ENCODE measurements at places on chromosomes 3 and 15.
A peak's percentile ranks its signal among the peaks of the same experiment; 100 is the strongest.

GRCh38 chr3:72060447-72061034 lies 275.6 kb upstream of the PROK2 start:
- no peak for DNase-seq

GRCh38 chr3:116969135-116969534 lies 259.6 kb downstream of the TUSC7 start:
- DNase-seq, result no peak

GRCh38 chr3:52026041-52026440 lies 30.3 kb downstream of the DUSP7 start:
- no peak for DNase-seq

- no peak for DNase-seq
These were observed 19.8 kb downstream of the TNFAIP8L3 start for GRCh38 chr15:51074926-51075325.

DNA sequence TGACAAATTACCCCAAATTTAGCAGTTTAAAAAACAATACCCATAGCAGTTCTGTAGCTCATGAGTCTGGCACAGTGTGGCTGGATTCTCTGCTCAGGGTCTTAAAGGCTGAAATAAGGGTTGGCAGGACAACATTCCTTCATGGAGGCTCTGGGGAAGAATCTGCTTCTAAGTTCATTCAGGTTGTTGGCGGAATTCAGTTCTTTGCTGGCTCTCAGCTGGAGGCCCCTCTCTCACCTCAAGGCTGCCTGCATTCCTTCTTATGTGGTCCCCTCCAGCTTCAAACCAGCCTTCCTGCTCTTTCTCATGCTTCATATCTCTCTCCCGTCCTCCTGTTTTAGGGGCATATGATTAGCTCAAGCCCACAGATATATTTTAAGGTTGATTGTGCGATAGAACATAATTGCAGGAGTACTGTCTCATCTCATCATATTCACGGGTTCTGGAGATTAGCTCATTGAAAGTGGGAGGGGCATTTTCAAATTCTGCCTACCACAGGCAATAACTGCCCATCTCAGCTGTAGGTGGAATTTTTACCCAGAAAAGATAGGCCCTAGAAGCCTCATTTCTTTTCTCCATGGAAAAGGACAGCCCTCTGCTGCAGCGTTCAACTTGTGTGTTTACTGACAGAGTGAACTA lies 5.6 kb upstream of the ZBTB47 start:
- DNase-seq, result no peak

GRCh38 chr3:134956395-134956794 lies 161.3 kb downstream of the EPHB1 start:
- DNase-seq, result no peak

GRCh38 chr3:65659396-65659795 lies 379.3 kb downstream of the MAGI1 start:
- DNase-seq, result no peak

DNA sequence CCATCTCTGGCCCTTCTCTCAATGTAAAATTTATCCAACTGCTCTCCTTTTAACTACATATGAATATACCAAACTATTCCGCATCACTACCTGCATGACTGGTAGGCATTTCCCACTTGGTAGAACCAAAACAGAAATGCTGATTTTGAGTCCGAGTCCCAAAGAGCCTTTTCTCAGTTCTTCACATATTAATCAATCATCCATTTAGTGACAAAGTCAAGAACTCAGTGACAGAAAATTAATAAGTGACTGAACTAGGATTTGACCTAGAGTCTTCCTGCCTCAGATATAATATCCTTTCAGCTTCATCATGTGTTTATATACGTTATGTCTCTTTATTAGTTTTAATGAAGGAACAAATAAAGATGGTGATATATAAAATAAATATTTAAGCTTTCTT lies 700.6 kb upstream of the GOLIM4 start:
- no peak for DNase-seq

GRCh38 chr15:26449291-26449690 lies 323.6 kb downstream of the GABRB3 start:
- DNase-seq, result no peak

DNA sequence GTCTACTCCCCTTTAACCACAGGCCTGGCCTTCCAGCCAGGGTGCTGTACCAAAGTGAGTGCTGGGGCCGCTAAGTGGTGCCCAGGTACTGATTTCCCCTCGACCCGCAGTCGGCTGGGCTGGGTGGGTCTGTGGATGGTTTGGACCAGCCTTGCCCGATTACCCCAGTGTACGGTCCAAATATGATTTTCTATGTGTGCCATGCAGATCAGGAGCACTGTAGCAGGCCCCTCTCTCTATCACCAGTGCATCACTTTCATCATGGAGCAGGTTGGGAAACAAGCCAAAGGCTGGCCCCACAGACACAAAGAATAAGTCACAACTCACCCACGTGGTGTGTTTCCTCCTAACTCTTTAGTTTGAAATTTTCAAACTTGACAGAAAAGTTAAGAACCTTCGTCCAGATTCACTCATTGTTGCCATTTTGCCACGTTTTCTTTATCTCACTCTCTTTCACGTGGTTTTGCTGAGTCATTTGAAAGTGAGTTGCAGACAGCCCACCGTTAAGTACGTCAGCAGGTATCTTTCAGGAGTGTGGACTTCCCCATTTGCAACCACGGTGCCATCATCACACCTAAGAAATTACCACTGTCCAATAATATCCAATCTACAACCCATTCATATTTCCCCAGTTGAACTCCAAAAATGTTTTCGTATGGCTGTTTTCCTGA lies 37.0 kb downstream of the ZNF710 start:
- peak; percentile 54 for DNase-seq

DNA sequence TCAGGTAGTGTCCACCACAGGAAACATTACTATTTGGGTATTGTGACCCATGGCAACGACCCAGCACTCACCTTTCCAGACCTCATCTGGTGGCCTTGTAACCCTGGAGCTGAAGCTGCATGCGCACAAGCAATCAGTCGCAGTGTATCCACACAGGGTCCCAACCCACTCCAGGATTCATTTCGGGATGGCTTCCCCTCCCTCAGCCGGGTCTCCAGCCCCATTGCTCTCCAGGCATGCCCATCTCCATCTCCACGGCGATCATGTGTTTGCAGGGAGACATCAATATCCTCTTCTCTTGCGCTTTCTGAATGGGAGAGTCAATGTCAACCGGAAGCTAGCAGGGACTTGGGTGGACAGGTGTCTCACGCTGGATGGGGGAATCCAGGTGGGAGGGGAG lies 35.2 kb downstream of the GOLGA6L2 start:
- no peak for DNase-seq

DNA sequence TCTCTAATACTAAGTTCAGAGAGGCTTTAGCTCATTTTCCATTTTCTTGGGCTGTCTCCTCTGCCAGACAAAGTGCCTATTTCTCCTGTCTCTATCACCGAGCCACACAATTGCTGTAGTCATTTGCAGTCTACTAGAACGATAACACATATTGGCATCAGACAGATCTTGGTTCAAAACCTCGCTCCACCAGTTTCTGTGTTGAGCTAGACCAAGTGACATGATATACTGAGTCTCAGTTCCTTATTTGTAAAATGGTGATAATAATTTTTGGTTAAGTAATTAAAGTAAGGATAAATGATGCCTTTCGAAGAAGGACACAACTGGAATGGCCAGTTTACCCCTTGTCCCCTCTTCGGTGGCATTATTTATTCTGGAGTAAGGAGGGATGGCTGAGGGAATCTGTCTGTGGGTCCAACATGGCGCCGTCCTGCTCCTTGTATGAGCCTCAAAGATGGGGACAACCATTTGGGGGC lies 398 bp upstream of the RAB7A start:
- DNase-seq, result no peak

- no peak for DNase-seq
These were observed 299.6 kb upstream of the C2CD4B start for GRCh38 chr15:62464705-62465104.

- no peak for DNase-seq
These were observed 168.1 kb downstream of the VPS13C start for GRCh38 chr15:61892140-61892539.

DNA sequence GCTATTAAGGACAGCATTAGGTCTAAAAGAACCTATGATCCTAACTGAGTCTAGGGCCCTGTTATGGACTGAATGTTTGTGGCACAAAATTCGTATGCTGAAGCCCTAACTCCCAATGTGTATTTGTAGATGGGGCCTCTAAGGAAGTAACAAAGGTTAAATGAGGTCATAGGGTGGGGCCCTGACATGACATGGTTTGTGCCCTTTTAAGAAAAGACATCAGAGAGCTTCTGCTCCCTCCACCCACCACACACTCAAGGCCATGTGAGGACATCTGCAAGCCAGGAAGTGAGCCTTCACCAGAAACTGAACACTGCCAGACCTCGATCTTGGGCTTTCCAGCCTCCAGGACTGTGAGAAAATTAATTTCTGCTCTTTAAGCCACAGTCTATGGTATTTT lies 49.2 kb downstream of the PHC3 start:
- DNase-seq, result no peak

- no peak for DNase-seq
These were observed 12.4 kb upstream of the NFKBIZ start for GRCh38 chr3:101836652-101837598.

DNA sequence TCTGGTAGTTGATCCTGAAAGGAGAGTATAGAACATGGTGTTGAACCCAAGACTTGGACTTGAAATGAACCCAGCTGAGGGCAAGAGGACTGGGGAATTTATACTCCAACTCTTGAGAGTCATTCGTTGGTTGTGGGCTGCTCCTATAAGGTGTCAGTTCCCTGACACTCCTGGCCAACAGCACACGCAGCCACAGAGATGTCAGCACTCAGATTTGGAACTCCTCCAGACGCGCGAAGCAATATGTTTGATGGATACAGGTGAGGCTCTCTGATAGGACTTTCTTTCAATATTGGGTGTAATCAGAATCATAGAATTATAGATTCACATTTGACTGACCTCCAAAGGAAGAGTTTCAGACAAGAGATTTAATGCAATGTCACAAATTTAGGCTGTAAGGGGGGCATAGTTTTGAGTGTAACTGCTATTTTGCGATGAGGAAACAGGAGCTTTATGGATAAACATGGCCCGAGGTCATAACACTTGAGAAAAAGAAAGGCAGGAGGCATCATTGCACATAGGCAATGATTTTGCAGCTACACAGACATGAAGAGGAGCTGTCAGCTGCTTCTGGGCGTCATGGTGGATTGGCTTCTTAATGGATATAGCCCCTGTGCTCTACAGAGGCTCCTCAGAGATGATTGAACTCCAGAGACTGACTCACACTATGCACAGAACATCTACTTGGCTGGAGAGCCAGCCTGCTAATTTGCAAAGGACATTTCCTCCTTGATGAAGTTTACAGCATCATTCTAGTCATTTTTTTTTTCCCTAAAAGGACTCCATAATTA lies 569.2 kb upstream of the RGMA start:
- no peak for DNase-seq

DNA sequence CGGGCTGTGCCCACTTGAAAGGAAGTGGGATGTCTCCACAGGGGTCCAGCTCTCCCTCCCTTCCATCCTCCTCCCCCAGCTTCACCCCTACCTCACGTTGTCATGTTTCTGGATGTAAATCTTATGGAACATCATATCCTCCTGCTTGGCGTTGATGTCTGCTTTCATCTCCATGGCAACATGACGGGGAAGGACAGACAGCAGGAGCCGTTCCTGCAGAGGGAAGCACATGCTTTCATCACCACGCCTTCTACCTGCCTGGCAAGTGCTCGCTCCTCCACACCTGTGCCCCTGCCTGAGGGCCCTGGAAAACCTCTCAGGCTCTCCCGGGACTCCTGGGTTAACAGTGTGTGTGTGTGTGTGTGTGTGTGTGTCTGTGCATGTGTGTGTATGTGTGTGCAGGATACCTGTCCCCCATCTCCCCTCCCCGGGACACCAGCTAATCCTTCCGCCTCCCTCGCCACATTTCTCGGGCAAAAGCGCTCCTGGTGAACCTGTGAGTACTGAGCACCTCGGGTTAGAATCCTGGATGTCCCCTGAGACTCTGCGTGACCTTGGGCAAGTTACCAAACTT lies 101.1 kb downstream of the ADCY5 start:
- no peak for DNase-seq

DNA sequence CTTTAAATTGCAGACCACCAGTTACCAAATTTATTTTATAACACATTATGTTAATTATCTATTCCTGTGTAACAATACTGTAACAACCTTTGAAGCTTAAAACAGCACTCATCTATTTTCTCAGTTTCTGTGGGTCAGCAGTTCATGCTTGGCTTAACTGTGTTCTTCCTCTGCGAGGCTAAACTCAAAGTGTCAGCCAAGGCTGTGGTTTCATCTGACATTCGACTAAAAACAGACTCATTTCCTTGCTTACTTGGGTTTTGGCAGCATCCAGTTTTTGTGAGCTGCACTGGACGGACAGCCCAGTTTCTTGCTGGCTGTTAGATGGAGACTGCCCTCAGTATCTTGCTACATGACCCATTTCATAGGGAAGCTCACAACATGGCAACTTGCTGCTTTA lies 247.3 kb upstream of the KCNH8 start:
- DNase-seq, result no peak

- no peak for DNase-seq
These were observed 32.0 kb downstream of the RAB11A start for GRCh38 chr15:65901336-65901735.

- DNase-seq, result no peak
These were observed 30.6 kb downstream of the CMTM7 start for GRCh38 chr3:32421991-32422859.

GRCh38 chr15:63292771-63293170 lies 15.4 kb downstream of the APH1B start:
- DNase-seq, result no peak

DNA sequence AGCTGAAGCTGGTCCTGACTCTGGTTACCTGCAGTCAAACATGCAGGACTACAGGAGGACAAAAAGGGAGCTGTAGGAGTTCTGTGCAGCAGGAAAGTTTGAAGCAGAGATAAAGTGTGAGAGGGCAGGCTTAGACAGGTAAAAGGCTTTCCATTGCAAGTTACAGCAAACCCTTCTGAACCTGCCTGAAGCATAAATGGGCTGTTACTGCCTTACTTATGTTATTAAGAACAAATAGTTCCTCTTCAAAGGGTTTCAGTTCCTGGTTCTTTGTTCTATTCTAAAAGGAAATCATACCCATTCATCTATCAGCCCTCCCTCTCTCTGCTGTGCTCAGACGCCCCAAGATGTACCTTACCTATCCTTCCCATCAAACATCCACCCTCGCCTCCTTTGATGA lies 52.4 kb upstream of the CACNA2D3 start:
- no peak for DNase-seq

GRCh38 chr15:81418444-81418843 lies 44.4 kb upstream of the TMC3 start:
- DNase-seq, result no peak

GRCh38 chr3:188090620-188091309 lies 63.2 kb upstream of the LPP start:
- DNase-seq, result no peak

DNA sequence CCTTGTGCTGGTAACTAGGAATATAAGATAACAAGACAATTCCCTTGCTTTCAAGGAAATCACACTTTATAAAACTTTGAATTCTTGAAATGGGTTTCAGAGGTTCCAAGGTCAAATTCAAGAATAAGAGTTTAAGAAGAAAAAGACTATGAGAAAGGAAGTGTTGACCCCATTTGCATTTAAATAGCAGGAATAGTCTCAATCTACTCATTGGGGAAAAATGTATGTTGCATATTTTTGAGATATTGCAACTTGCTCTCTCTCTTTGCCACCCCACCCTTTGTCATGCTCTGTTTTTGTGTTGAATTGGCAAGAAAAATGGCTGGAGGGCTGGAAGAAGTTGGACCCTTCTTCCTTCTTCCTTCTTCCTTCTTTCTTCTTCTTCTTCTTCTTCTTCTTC lies 699.2 kb downstream of the TUSC7 start:
- no peak for DNase-seq

- no peak for DNase-seq
These were observed 172.6 kb upstream of the LRRC3B start for GRCh38 chr3:26449996-26450395.

Data from activated naive CD4-positive, alpha-beta T cell treated with Interleukin-2 at 50 U/mL for 16 hours (primary cell).